ENCODE measurements at places on chromosomes 7 and 10. TPM values are rescaled to one million over a fixed set of nuclear protein-coding genes. Genes with fewer than 3 reads are reported as not detected.

DUSP5 gene
- total RNA-seq: 5.2 TPM

PNPLA8 gene
- total RNA-seq: 16.2 TPM

TMEM229A gene
- not detected for total RNA-seq

HSPA12A gene
- total RNA-seq: 8.4 TPM

BTRC gene
- total RNA-seq: 19.8 TPM

OR9A2 gene
- total RNA-seq: not detected

GAD2 gene
- total RNA-seq: not detected

ZPBP gene
- total RNA-seq: not detected

PLCE1 gene
- total RNA-seq: 29.2 TPM

GIMAP1 gene
- 1.0 TPM for total RNA-seq

RELN gene
- total RNA-seq: 14.1 TPM

PDE6C gene
- not detected for total RNA-seq

HOXA10 gene
- 13.6 TPM for total RNA-seq

All from skeletal muscle tissue (tissue), 5 donors.